ENCODE measurements at places on chromosomes 2 and 18. TPM values are rescaled to one million over a fixed set of nuclear protein-coding genes. Genes with fewer than 3 reads are reported as not detected.

MRO gene
- not detected for total RNA-seq

STEAP3 gene
- total RNA-seq = 23.3 TPM

RGPD4 gene
- not detected for total RNA-seq

HOXD10 gene
- 1.1 TPM for total RNA-seq

COL5A2 gene
- 16.1 TPM for total RNA-seq

Data from transverse colon (tissue), 4 donors.